Activated naive CD8-positive, alpha-beta T cell treated with anti-CD3 and anti-CD28 coated beads, Interleukin-2, amount 50 U/mL, for 16 hours (primary cell): ENCODE measurements at places on chromosomes 3 and 15.

- no peak for DNase-seq
Measured at GRCh38 chr15:62456011-62456920, 291.2 kb upstream of the C2CD4B start.

GRCh38 chr3:120177151-120177550 lies 82.9 kb upstream of the GSK3B start:
- DNase-seq, result no peak

- no peak for DNase-seq
Measured at GRCh38 chr15:71599418-71600151, 210.8 kb upstream of the NR2E3 start.

GRCh38 chr15:98071786-98072185 lies 111.3 kb downstream of the ARRDC4 start:
- DNase-seq, result no peak

DNA sequence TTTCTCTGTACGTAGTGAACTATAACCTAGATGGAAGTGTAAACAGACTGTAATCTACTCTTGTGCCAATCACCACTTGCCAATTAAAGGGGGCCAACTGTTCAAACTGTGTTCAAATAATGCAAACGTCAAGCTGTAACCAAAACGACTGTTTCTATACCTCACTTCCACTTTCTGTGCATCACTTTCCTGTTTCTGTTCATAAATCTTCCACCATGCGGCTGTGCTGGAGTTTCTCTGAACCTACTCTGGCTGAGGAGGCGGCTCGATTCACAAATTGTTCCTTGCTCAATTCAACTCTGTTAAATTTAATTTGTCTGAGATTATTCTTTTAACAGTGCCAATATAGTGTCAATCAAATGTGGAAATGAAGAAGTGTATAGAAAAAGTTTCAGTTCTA lies 206.7 kb upstream of the TBC1D5 start:
- no peak for DNase-seq

DNA sequence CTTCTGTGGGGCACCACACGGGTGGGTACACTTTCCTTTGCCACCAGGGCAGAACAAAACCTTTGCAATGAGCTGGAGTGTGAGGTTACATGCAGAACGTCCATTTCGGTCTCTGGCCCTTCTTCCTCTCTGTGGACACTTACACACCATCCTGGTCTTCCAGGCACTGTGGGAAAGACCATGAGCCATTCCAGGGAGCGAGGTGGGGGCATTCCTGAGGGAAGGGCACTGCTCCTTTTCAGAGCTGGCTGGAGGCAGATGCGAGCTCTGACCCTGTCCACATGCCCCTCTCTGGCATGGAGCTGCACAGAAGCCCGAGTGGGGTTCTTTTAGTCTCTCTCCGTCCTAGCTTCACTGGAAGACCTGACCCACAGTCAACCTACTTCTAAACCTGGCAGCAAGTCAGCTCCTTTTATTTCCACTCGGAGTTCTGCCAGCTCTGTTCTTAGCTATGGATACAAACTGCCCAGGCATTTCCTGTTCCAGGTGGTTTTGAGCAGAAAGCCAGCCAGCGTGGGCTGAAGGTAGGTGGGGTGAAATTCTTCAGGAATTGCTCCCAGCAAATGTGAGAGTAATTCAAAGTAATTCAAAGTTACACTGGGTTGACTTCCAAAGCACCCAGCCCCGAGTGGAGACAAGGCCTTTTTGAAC lies 281.4 kb downstream of the ADAMTS17 start:
- DNase-seq, result no peak

GRCh38 chr3:145457825-145458552 lies 703.0 kb downstream of the PLOD2 start:
- DNase-seq, result no peak
